ENCODE measurements at places on chromosomes 7 and 10.

- no peak for DNase-seq
Observed at GRCh38 chr10:67770537-67770936, 67.5 kb downstream of the DNAJC12 start.

DNA sequence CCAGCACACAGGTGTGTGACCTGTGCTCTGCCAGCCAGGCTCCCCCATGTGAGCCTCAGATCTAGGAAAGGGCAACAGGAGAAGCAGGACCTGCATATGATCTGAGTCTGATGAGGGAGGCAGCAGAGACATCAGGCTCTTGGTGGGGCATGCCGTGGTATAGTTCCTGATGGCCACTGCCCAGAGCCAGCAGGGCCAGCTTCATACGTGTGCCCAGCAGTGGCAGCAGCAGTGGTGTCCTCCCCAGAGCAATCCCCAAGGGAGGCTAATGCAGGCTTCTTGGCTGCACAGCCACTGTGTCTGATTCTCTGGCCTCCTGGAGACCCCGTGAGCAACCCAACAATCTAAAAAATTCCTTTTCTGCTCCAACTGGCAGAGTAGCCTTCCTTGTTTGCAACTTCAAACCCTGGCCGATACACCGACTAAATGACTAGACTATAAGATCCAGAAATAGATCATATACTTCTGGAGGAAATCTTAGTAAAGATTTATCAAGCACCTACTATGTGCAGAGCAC, 230.6 kb upstream of the ZMIZ1 start:
- no peak for DNase-seq

- no peak for DNase-seq
Observed at GRCh38 chr10:44071479-44071878, 313.4 kb downstream of the CXCL12 start.

- no peak for DNase-seq
Observed at GRCh38 chr10:102691285-102692066, 22.7 kb downstream of the ARL3 start.

Data from left forelimb (tissue), 1 donor.